Activated CD4-positive, alpha-beta T cell treated with anti-CD3 and anti-CD28 coated beads, Interleukin-2, amount 50 U/mL, for 1 hour (primary cell): ENCODE measurements at places on chromosomes 16 and 17.

DNA sequence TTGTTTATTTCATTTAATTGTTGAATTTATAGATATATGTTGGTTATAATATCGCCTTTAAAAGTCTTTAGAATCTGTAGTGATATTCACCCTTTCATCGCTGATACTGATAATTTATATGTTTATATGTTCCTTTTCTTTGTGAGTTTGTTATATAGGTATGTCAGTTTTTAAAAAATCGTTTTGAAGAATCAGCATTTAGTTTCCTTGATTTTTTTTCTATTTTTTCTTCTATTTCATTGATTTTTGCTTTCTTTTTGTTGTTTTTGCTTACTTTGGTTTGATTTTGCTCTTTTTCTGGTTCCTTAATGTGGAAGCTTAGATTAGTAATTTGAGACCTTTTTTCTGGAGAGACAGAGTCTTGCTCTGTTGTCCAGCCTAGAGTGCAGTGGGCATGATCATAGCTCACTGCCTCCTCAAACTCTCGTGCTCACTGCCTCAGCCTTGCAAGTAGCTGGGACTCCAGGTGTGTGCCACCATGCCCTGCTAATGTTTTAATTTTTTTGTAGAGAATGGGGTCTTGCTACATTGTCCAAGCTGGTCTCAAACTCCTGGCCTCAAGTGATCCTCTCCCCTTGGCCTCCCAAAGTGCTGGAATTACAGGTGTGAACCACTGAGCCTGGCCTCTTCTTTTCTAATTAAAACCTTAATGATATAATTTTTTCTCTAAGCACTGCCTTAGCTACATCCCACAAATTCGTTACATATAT is 7.5 kb downstream of the IST1 start:
- DNase-seq = no peak

DNA sequence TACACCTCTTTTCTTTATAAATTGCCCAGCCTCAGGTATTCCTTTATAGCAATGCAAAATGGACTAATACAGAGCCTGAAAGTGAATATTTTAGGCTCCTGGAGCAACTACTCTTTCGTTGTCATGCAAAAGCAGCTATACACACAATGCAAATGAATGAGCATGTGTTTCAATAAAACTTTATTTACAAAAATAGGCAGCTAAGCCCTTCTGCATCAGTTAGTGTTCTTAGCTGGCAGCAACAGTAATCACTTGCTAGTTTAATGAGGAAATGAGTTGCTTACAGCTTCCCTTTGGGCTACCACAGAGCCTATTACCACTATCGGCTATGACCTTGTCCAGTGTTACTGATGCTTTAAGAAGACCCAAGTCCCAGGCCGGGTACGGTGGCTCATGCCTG is 402.9 kb downstream of the XYLT1 start:
- no peak for DNase-seq

- DNase-seq = peak; percentile 45
These were observed 13.0 kb downstream of the CDH13 start for GRCh38 chr16:82639666-82640336.

DNA sequence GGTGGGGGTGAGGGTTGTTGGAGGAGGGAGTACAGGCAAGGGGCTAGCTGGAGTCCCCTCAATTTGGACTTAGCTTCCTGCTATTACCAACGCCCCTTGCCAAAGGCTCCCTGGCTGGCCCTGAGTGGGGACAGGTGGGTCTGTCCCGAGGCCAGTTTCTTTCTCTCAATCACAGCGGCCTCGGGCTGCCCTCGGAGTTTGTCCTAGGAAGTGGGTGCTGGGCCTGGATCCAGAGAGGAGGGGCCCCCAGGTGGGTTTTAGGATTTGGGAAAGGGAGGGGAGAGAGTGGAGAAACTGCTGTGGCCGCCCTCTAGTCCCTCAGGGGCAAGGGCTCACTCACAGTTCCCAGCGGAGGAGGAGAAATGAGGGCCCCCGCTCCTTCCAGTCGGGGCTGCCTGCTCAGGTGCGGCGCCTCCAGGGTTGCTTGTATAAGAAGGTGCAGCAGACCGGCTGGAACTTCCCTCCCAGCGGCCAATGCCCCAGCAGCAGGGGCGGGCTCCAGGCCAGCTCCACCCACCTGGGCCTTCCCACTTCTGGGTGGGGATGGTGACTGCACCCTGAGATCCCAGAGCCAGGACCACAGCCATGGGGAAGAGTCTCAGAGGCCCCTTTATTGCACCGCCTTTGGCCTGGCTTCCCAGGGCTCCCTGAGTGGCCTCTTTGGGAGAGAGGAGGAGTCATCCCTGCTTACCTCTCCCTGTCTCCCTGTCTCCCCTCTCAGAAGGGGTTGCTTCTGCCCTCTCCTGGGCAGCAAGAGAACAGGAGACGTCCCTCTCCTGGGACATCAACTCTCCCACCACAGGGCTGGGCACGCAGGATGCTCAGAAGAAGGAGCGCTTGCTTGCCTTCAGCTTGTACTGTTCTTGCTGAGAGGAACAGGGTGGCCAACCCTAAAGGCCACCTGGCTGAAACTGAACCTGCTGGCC is 112.0 kb upstream of the SMURF2 start:
- DNase-seq = no peak

- DNase-seq = no peak
These were observed 53.8 kb downstream of the PRMT7 start for GRCh38 chr16:68364561-68364998.

GRCh38 chr17:27938864-27939263 is 45.7 kb upstream of the LYRM9 start:
- DNase-seq = no peak

- no peak for DNase-seq
These were observed 132.6 kb upstream of the CACNG5 start for GRCh38 chr17:66702106-66702936.

GRCh38 chr17:16027708-16028584 is 28.3 kb downstream of the TTC19 start:
- no peak for DNase-seq

DNA sequence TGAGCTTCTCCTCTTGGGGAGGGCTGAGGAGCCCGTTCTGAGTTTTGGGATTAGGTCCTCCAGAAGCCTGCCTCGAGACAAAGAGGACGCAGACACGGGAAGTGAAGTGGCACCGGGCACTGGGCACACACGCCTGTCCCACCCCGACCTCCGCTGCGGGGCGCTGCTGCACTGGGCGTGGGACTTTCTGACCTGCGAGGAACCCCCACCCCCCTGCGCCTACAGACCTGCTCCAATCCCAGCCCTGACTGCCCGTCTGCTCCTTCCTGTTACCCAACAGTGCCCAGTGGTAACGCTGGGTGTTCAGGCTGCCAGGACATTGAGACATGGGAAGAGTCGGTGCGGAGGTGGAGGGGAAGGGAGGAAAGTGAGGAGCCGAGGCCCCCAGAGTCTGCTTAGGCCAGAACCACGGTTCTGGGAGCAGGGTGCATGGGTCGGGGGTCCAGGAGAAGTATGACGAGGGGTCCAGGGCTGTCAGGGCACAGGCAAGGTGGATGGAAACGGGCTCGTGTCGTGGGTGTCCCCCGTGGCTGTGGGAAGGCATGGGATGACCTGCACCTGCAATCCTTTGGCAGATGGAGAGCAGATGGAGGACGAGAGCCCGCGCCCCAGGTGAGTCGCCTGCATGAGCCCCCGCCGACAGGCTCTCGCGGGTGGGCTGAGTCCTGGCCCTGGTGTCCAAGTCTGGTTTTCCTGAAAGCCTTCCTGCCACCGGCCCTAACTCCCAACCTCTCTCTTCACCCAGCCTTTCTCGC is 112.0 kb upstream of the CREBBP start:
- no peak for DNase-seq

DNA sequence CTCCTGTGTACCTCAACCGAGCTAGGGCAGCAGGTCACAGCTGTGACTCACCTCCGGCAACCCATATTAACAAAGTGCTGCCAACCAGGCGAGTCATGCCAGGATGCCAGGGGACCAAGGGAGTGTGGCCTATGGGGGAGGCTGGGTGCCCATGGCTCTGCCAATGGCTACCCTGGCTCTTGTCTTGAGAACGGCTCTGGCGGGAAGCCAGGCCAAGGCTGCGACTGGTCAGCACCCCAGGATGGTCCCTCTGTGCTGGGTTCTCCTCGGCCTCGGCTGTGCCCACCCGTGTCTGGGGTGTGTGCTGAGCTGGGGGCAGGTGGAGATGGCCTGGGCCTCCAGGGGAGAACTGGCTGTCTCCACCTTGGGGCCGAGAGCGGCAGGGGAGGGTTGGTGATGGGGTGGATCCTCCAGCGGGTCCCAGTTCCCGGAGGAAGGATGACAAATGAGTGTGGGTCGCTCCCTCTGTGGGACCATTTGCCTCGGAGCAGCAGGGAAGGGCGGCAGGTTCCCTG is 75.8 kb downstream of the MRC2 start:
- no peak for DNase-seq

- DNase-seq = no peak
These were observed 120.7 kb upstream of the GSE1 start for GRCh38 chr16:85492295-85492864.

DNA sequence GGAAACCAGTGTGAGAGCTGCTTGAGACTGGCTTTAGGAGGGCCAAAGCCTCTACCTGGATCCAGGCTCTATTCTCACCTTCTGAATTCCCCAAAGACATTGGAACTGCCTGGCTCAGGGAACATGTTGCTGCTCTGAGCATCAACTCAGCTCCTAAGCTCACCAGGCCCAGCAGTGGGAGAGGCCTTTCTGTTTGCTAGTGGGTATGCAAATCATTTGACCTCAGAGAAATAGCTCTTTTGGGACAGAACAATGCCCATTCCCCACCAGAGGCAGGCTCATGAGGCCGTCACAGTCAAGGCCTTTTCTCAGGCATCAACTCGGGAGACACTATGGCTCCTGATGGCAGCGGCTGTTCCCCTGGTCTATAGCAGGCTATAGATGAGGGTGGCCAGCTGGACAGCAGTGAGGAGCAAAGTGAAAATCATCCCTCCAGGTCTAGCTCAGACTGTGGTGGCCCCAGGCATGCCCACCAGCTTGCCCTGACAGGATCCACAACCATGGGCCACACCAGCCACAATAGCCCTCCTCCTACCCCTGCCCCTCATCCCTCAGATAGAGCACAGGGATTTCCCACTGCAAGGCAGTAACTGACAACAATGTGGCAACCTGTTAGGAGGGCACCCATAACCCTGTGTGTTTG is 30.4 kb upstream of the GFOD2 start:
- DNase-seq = no peak

GRCh38 chr17:17055286-17056155 is 13.3 kb downstream of the MPRIP start:
- DNase-seq = no peak

DNA sequence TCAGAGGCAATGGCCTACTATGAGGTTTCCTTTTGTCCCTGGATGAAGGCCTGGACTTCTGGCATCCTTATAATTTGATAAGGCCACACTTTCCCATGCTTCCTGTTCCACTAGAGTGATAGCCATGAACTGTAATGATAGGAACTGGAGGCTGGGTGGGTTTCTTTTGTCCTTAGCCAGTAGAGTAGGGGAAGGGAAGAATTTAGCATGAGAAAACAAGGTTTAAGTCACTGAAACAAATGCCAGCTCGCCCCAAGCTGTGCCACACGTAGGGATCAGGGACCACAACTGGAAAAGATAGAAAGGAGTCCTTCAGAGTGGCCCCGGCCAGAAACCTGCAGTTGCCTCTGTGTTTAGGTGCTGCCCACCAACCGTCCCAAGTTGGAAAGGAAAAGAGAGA is 80.9 kb upstream of the C17orf78 start:
- DNase-seq = no peak

DNA sequence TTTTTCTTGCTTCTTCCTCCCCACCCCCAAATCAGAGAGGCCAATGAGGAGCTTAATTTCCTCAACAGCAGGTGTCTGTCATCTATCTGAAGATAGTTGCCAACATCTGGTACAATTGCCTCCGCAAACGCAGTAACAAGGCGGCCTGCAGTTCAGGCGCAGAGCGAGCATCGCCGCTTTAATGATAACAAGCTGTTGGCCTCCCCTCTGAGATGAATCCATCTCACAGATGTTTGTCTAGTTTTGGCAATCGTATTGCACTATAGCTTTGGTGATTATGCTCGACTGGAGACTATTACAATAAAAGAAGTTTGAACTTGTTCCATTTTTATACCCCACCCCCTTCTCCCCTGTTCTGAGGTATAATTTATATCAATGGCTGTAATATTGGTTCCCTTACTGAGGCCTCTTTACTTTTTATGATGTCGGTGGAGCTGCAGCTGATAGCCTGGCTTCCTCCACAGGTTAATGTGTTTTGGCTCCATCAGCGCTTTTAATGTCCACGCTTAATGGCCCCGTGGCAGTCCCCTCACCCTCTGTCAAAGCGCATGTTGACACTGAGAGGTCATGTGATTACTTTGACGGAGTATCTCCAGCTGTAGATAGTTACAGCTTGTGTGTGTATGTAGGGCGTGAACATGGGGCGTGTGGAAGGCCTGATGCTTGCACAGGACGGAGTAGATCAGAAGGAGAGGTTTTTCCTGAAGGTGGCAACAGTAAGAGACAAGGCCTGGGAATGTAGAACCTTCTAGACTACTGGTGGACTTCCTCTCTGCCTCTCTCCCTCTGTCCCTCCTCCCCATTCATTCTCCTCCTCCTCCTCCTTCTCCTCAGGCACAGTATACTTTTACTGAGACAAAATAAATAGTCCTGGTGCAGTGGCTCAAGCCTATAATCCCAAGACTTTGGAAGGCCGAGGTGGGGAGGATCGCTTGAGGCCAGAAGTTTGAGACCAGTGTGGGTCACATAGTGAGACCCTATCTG is 164.7 kb downstream of the MSI2 start:
- no peak for DNase-seq
